ENCODE measurements at places on chromosomes 2 and 18. TPM values are rescaled to one million over a fixed set of nuclear protein-coding genes. Genes with fewer than 3 reads are reported as not detected.
A peak's percentile ranks its signal among the peaks of the same experiment; 100 is the strongest.

- no peak for DNase-seq
Observed at GRCh38 chr2:43169099-43169945, 57.1 kb downstream of the ZFP36L2 start.

DNA sequence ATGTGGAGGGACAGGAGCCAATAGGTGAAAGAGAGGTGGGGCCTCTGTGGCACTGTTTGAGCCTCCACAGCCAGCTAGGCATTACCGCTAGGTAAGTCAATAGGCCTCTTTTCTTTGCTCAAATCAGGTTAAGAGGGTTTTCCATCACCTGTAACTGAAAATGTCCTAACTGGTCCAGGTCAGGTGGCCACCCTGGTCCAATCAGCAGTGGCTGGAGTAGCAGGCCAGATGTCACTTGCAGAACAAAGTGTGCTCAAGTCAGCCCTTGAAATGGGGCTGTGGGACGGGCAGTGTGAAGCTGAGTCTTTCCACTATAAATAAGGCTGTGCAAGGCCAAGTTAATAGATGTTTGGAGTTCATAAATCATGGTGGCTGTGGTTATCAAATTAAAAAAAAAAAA is 20.9 kb downstream of the FBXO36 start:
- DNase-seq = no peak

DNA sequence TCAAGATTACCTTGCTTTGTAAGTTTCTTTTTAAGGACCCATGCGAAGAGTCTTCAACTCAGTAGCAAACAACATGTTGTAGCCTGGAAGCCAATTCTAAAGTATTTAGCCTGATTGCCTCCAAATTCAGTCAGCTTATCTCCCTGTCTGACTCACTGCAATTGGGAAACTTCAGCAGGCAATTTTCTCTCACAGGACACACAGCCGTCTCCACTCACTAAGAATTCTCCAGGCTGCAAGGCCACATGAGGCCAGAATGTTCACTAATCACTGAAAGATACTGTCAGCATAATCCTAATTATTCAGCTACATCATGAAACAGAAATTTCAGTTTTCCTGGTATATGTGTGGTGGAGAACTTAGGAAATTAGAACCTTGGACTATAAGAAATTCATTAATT is 78.1 kb upstream of the PDE1A start:
- no peak for DNase-seq

GRCh38 chr2:63734510-63734909 is 107.2 kb upstream of the UGP2 start:
- DNase-seq = no peak

DNA sequence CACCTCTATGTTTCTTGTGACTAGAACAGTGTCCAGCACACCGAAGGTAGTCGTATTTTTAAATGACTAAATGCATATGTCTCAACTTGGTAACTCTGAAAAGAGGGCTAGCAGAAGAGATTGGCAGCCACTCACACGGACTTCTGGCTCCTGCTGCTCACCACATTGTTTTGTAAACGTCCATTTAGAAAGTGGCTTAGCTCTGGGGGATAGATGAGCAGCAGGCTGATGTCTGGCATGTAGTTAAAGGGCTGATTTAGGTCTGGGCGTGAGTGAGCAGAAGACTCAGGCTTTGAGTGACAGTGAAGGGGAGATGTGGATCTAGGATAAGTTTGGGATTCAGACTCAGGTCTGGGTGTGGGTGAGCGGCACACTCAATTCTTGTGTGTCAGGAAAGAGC is 372.9 kb upstream of the HS6ST1 start:
- DNase-seq = no peak

DNA sequence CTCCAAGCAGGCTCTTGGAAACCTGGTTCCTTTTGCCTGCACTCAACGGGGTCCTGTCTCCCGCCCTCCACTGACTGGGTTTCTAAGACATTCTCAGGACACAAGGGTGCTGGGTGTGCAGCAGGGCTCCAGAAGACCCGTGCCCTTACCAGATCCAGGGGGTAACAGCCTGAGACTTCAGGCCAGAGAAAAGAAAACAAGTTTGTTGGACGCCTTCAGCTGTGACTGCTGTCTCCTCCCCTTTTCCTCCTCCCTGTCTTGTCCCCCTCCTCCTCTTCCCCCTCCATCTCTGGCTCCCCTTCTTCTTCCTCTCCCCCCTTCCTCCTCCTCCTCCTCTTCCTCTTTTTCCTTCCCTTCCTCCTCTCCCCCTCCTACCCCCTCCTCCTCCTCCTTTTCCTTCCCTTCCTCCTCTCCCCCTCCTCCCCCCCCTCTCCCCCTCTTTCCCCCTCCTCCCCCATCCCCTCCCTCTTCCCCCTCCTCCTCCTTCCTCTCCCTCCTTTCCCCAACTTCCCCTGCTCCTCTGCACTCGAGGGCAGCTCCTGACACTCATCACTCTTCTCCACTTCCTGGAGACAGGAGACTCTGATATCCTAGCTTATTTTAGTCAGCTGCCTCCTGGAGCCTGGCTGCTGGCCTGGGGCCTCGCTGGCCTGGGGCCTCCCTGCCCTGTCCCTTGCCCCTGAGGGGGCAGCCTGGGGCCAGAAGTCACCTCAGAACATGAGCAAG is 12.4 kb downstream of the ADRA2B start:
- DNase-seq = no peak

DNA sequence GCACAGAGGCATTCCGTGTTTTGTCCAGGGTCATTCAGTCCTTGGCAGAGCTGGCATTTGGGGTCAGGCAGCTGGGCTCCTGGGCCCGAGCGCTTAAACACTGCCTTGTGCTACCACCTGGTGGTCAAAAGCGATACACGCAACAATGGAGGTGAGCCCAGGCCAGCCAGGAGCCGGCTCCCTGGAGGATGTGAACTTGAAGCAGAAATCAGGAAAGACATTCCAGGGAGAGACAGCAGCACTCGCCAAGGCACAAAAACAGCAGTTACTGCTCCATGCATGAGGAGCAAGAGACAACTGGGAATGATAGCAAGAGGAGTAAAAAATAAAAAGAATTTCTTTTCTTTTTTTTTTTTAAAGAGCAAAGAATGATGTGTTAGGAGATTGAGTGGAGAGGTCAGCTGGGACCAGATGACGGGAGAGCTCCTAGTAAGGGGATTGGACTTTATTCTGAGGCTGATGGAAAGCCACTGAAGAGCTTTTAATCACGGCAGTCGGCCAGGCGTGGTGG is 20.7 kb downstream of the SCYGR8 start:
- peak; percentile 46 for DNase-seq

ALPP gene
- not detected for polyA plus RNA-seq

MYO1B gene
- polyA plus RNA-seq = not detected

PLCD4 gene
- polyA plus RNA-seq = not detected

GKN2 gene
- polyA plus RNA-seq = not detected
